ENCODE measurements at places on chromosomes 16 and 17.

DNA sequence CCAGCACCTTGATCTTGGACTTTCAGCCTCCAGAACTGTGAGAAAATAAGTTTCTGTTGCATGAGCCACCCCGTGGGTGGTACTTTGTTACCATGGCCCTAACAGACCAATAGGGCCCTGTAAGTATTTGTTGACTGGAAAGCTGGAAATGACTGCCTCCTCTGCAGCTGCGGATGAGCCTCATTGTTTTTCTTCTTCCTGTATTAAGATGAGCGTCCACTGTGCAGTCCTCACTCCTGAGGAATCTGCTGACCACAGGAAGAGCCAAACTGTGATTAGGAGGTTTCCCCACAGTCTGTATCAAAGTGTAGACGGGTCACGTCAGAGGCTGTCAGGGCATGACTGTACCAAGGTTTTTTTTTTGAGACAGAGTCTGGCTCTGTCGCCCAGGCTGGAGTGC is 12.2 kb upstream of the AKTIP start:
- DNase-seq = no peak

- DNase-seq = no peak
Observed at GRCh38 chr16:19713697-19714096, 4.3 kb downstream of the KNOP1 start.

- no peak for DNase-seq
Observed at GRCh38 chr17:70096861-70097260, 21.8 kb downstream of the KCNJ16 start.

DNA sequence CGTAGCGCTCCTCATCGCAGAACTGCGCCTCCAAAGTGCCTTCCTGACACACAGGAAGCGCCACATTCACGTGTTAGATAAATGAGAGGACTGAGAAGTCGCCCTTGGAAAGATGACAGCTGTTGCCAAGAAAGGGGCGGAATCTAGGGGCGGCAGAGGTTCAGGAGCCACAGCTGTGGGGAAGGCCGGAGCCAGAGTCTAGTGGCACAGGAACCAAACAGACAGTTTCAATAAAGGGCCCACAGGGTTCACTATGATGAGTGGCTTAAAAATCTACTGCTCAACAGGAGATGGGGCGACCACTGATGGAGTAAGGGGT is 4.7 kb downstream of the FLCN start:
- no peak for DNase-seq

GRCh38 chr16:59210955-59211541 is 476.9 kb upstream of the GOT2 start:
- DNase-seq = no peak

GRCh38 chr17:33178681-33179080 is 114.4 kb downstream of the ASIC2 start:
- DNase-seq = no peak

GRCh38 chr16:88552815-88553214 is 17.4 kb upstream of the ZC3H18 start:
- no peak for DNase-seq

- no peak for DNase-seq
Observed at GRCh38 chr16:14613991-14614390, 16.1 kb downstream of the PARN start.

DNA sequence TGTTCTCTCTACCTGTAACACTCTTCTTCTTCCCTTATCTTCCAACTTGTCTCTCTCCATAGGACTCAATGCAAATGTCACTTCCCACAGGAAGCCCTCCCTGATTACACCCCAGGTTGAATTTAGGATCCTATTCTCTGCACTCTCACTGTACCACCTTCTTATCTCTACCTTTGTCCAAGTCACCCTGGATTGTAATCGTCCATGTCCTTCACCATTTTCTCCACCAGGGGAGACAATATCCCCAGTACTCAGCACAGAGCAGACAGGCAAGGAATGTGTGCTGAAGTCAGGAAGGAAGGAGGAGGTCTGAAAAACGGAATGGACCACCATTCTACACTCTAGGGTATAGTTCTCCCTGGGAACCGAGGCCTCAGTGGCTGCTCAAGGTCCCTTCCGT is 14.2 kb downstream of the C16orf82 start:
- no peak for DNase-seq
